NCI-H2171 (cell line): ENCODE measurements at places on chromosomes 3 and 15.

DNA sequence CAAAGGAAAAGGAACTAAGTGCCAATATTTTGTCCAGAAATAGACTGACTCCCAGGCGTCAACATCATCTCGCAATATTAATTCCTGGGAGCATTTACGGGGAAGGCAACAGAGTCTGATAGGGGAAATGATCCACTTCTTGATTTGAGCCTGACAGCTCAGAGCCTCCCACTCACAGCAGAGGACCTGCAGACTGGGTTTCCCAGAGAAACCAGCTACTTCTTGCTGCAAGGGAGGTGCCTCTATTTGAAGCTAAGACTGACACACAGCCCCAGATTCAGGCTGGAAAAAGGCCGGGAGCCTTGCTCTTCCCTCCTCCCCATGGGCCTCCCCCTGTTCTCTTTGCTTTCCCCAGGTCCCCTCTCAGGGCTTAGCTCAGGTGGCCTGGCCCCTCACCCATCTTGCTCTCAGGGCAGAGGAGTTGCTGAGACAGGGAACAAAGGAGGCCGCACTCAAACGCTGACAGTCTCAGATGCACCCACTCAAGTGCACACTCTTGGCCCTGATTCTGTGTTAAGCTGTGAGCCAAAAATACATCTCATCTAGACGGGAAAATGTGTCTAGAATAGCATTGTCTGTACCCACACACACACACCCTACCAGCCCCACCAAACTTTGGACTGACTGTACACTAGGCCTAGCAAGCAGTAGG is 49.8 kb upstream of the DCLK3 start:
- DNase-seq, result no peak

GRCh38 chr3:141789281-141789680 is 26.1 kb downstream of the GRK7 start:
- no peak for DNase-seq

- no peak for DNase-seq
Measured at GRCh38 chr15:101434032-101434920, 55.2 kb downstream of the PCSK6 start.

DNA sequence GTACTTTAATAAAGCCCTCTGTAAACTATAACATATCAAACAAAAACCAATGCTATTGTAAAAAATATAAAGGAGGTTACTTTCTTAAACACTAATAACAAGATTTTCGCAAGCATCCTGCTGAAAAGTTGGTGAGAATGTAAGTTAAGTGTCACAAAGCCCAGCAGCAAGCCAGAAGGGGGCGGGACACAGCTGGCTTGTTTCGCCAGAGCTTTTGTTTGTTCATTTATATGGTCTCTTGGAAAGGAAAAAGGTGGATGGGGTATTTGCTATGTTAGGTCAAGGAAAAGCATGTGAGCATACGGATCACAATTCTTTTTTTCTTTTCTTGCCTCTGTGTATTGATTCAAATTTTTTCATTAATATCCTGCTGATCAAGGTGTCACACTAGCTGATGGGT is 59.9 kb downstream of the HACD2 start:
- DNase-seq, result no peak

GRCh38 chr15:28944286-28944685 is 58.5 kb downstream of the APBA2 start:
- DNase-seq, result no peak

GRCh38 chr3:129626744-129627349 is 20.4 kb upstream of the PLXND1 start:
- DNase-seq, result peak; percentile 89

GRCh38 chr3:60772584-60772983 is 478.7 kb downstream of the FHIT start:
- DNase-seq, result no peak

GRCh38 chr3:158847885-158848284 is 46.0 kb downstream of the MFSD1 start:
- DNase-seq, result no peak

- no peak for DNase-seq
Measured at GRCh38 chr3:63287610-63288009, 9.5 kb downstream of the SYNPR start.

- DNase-seq, result no peak
Measured at GRCh38 chr3:78183906-78184599, 1144.2 kb downstream of the ROBO2 start.

DNA sequence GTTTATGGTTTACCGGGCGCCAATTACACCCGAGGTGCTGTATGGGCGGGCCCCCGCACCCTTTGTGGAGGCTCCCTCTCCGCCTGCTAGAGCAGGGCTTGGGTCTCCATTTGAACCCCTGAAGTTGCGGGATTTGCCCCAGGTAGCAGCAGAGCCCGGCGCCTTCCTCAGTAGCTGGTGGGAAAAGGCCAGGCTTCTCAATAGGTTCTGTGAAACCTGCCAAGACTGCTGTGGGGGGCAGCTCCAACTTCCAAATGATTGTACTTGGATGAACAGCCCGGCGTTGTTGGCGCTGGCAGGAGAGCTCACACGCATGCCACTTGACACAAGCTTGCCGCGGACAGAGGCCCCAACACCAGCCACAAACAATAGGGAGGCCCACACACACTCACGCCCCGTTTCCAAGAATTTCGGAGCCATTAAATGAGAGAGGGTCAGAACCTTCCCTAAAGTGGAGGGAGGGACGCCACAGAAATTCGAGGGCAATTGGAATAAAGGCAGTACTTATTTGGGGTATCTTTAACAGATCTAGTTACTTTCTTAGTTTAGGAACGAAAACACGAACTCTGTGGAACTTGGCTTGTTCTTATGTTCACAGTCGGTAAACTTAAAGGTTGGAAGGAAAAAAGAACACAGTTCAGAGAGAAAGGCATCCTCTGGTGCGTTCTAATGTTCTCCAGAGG is 1.4 kb downstream of the EPHB3 start:
- no peak for DNase-seq

DNA sequence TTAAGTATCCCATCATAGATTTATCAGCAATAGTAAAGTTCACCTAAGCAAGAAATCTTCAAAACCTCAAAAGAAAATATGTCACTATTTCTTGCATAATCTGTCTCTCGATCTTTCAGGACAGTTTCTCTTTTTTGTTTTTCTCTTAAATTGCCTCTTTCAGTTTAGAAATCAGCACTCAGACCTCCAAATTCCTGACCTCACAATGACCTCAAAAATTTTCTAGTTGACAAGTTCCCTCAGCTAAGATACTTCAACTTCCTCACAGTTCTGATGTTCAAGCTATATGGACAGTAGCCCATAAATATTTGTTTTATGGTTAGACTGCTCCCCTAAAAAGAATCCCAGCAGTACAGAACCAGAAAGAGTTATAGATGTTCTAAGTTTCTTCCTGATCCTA is 24.1 kb downstream of the SLC24A5 start:
- no peak for DNase-seq
